ENCODE measurements at places on chromosomes 2 and 18. TPM values are rescaled to one million over a fixed set of nuclear protein-coding genes. Genes with fewer than 3 reads are reported as not detected.

The IL37 gene
- total RNA-seq: not detected

The MTA3 gene
- 46.3 TPM for total RNA-seq

DNA sequence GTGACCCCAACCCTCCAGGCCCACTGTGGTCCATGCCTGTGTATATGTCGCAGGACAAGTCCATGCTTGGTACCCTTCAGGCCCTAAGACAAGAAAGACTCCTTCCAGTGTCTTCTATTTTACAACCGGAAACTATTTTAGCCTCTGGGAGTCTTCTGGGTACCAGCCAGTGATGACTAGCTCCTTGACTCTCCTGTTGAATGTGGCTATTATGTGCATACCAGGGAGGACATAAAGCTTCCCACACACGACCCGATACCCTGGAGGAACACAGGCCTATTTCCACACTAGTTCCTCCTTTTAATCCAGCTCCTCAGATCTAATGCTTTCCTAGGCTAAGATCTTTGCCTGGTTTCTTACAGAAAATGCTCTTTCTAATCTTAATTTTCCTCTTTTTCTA is 178.1 kb downstream of the NCKAP5 start:
- no peak overlapping the region for H3K27ac ChIP-seq
- no peak for DNase-seq
- H3K36me3 ChIP-seq: no peaks in the 10 kb centered on the region
- H3K27me3 ChIP-seq: no peaks in the 10 kb centered on the region
- H3K4me1 ChIP-seq: no peaks in the 10 kb centered on the region

DNA sequence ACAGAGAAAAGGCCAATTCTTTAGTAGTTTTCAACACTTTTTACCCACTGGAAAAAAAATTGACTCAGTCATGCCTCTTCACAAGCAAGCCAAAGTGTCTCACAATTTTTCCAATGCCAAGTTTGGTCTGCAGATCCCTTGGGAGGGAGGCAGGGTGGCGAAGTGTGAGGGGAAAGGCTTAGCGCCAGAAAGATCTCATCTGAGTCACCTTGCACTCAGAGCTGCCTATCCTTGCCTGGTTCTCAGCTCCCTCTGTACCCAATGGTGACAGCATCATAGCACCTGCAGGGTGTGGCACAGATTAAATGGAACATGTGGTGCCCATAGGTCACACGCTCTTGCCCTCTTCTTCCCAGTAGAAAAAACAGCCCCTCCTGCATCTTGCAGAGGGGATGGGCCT is 55.2 kb upstream of the GYPC start:
- no peaks in the 10 kb centered on the region for H3K27me3 ChIP-seq
- no peak overlapping the region for H3K27ac ChIP-seq
- no peak overlapping the region for H3K4me3 ChIP-seq
- H3K36me3 ChIP-seq: no peaks in the 10 kb centered on the region
- H3K4me1 ChIP-seq: peaks cover 3% of the 10 kb centered on the region
- DNase-seq: no peak

DNA sequence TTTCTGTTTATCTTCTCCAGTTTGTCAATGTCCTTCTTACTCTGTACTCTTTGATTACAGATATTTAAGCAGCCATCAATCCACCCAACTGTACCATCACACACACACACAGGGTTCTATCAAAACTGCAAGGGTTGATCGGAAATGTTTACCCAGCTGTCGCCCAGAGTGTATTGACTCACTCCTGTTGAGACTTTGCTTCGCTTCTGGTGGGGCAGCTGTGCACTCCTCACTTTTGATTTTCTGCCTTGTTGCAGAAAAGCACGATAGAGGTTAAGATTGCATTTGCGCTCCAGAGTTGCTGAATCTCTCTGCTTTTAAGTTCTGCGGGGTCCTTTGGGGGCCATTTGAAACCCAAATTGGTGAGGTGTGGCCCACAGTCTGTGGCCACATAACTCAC is 216.2 kb downstream of the SETBP1 start:
- H3K4me3 ChIP-seq: no peak overlapping the region
- no peak overlapping the region for H3K27ac ChIP-seq
- no peaks in the 10 kb centered on the region for H3K36me3 ChIP-seq
- DNase-seq: no peak
- H3K27me3 ChIP-seq: no peaks in the 10 kb centered on the region

GRCh38 chr2:48870503-48870902 is 115.0 kb upstream of the LHCGR start:
- H3K27ac ChIP-seq: no peak overlapping the region
- DNase-seq: no peak
- no peak overlapping the region for H3K4me3 ChIP-seq
- H3K27me3 ChIP-seq: no peaks in the 10 kb centered on the region

GRCh38 chr2:122565364-122565763 is 809.9 kb downstream of the TSN start:
- H3K4me3 ChIP-seq: no peak overlapping the region
- H3K36me3 ChIP-seq: no peaks in the 10 kb centered on the region
- H3K27ac ChIP-seq: no peak overlapping the region
- no peak for DNase-seq
- H3K4me1 ChIP-seq: no peaks in the 10 kb centered on the region
